ENCODE measurements at places on chromosomes 1 and 21.

DNA sequence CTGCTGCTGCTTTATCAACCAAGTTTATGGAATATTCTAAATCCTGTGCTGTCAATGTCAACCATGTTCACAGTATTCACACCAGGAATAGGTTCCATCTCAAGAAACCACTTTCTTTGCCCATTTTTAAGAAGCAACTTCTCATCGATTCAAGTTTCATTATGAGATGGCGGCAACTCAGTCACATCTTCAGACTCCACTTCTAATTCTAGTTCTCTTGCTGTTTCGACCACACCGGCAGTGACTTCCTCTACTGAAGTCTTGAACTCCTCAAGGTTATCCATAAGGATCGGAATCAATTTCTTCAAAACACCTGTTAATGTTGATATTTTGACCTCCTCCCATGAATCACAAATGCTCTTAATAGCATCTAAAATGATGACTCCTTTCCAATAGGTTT, 39.7 kb upstream of the IFNLR1 start:
- DNase-seq, result no peak

DNA sequence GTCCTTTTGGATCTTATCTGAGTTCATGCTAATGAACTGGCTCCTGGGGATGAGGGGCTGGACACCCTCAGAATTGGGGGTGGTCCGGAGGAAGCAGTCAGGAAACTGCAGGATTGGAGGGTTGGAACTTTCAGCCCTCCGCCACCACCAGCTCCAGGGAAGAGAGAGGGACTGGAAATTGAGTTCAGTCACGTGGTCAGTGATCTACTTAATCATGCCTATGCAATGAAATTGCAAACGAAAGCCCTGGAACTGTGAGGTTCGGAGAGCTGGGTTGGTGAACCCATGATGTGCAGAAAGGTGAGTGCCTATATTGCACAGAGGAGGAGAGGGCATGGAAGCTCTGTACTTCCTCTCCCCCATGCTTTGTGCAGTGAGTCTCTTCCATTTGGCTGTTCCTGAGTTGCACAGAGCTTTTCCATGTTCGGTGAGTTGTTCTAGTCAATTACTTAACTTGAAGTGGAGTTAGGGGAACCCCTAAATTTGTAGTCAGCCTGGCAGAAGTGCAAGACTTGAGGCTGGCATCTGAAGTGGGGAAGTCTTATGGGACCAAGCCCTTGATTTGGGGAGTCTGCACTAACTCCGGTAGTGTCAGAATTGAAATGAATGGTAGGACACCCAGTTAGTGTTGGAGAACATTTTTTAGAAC, 16.7 kb downstream of the ITSN1 start:
- no peak for DNase-seq

- DNase-seq, result no peak
Observed at GRCh38 chr1:35936838-35937237, 5.9 kb downstream of the AGO3 start.

DNA sequence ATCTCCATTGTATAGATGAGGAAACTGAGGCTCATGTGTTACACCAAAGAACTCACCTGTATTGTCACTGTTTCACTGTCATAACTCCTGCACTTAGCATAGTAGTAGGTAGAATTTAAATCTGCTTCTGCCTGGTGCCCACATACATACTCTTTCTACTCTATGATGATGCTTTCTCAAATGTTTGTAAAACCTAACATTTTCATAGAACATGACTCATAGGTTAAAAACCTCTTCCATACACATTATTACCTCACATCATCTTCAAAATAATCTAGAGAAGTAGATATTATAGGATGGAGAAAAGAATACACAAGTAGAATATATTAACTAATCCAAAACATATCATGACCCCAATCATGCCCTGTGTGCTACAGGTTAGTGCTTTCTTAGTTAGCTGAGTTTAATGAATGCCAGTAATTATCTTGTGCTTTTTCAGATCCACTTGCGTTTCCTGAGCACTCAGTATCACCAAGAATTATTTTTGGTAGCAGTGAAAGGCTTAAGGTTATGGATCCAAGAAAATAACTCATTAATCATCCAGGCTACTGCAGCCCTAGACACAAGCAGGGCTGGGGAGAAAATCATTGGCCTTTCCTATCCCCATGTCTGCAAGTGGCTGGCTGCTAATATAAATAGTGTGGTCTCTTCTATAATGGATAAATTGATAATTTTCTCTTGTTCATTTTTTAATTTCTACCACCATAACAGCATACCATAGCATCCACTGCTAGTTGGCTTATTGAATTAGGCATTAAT, 156.9 kb downstream of the LRRC40 start:
- DNase-seq, result no peak

DNA sequence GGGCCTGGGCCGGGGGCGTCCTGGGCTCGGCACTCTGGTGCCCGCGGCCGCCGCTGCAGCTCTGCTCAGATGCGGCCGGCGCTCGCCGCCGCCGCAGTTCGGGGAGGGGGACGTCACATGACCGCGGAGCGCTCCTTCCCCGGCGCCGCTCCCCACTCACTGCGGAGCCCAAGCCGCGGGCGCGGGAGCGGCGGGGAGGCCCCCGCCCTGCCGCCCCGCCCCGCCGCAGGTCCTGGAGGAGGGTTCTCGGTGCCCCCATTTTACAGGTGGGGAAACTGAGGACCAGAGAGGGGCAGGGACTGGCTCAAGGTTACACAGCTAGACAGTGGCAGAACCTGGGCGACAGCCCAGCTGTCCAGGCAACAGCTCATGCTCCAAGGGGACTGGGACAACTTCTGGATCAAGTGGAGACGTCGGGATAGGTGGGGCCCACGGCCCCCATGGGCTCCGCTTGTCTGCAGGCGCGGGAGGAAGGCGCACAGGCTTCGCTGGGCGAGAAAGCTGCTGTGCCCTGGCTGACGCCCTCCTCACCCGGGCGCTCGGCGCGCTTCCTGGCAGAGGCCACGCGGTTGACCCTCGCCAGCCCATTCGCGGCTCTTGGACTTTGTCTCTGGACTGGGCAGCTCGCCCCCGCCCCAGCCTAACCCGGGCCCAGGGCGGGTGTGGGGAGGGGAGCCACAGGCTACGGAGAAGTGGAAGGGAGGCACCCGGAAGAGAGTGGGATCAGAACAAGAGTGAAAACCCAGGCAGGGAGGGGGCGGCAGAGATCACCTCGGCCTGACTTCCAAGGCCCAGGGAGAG, at the start of gene RAP1GAP:
Gene RAP1GAP (minus strand): TSS at position 100 of the 801 bp plus-strand sequence. CDS start 49,325 bp downstream, outside the sequence.
- peak; percentile 52 for DNase-seq

DNA sequence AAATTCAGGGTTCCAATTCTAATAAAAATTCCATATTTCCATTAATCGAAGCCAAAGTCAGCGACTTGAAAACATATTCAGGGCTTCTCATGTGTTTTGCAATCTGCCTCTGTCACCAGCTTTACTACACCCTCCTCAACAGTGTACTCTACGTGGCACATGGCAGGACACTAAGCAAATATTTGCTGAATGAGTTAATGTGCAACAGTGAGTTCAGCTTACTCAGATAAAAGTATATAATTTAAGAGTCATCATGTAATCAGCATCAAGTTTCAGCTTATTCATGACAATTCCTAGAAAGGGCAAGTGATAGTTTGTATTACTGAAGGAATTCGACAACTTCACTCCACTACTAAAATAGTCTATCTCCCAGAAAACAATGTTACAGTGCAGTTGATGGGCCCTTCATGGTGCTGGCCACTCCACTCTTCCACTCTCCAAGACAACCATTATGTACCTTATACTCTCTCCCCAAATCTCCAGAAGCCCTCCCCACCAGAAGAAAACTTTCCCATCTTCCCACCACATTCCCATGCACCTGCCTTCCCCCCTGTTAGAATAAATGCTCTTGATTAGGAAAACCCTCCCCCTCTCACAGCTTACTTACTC, 97.3 kb downstream of the TTLL7 start:
- DNase-seq, result peak; percentile 42

DNA sequence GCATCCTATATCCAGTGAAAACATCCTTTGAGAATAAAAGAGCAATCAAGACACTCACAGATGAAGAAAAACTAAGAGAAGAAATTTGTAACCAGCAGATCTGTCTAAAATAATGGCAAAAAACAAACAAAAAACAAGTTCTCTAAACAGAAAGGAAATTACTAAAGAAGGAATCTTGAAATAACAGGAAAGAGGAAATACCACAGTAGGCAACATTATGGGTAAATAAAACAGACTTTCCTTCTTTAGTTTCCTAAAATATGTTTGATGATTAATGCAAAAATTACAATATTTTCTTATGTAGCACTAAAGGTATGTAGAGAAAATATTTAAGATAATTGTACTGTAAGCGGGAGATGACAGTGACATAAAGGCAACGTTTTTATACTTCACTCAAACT, 23.5 kb downstream of the SLC19A1 start:
- no peak for DNase-seq

DNA sequence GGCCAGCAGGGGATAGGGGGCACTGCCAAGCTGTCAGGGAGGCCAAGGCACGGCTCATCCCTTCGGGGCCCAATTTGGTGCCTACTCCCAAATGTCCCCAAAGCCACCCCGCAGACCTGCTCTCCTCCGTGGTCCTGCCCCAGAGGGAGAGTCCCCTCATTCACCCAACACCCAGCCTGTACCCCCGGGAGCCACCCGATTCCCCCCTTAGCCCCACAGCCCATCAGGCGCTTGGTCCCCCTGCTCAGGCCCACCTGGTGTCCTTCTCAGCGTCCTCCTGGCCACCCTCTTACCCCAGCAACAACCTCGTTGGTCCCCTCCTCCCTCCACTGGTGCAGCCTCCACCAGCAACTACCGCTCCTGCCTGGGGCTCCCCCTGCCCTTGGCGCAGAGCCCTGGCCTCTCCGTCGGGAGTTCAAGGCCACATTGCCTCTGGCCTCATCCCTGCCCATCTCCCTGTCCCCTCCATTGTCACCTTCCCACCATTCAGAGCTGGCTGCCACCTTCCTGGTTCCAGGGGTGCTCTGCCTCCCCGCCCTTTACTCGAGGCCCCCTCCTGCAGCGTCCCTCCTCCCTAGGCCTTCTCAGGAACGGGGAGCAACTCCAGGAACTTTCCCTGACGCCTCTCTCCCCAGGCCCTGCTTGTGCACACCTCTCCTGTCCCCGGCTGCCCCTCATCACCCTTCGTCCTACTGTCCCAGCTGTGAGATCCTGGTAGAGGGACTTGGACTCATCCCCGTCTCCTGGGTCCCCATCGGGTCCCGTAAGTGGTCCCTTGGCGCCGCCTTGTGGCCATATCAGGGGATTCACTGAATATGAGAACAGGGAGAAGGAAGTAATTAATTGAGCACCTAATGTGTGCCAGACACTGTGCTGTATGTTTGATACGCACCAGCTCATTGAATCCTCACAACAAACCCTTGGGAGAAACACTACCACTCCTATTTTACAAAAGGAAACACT, 73.9 kb downstream of the RAP1GAP start:
- peak; percentile 46 for DNase-seq

DNA sequence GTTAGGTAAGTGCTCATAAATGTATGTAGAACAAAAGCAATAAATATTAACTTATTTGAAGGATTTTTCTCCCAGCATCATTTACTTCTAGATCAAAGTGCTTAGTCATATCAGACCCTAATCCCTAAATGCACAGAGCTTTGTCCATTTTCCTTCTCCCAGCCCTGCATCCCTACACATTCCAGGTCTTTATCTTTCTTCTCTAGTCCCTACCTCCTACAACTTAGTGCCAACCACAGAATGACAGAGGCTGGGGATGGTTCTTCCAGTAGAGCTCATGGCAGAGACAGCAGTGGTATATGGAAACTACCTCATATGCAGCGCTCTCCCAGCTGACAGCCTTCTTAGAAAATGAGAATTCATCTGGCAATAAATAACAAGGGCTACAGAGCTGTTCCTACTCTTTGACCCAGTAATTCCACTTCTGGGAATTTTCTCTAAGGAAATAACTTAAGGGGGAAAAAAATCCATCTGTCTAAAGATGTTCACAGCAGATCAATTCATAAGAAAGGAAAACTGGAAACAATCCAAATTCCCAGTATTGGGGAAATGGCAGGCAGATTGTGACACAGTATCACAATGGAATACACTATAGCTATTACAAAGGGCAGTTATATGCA, 62.9 kb upstream of the ROR1 start:
- DNase-seq, result no peak

DNA sequence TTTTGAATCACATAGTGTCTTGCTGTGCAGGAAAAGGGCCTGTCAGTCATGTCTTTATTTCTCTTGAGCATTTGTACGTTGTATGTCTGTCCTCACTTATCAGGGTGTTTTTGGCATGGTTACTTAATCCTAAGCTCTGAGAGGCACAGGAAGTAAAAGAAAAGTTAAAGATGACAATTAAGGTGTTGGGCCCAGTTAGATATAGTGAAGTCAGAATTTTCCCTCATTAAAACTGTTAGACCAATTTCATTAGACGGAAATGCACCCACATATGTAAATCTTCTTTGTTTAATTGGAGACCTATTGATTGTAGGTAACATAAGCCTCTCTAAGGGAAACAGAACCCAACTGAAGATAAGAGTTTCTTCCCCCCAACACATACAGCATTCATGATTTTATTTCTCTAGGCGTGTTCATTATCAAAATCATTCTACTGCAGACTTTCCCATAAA, 21.9 kb downstream of the NFIA start:
- no peak for DNase-seq

GRCh38 chr1:27154469-27154990, 395 bp downstream of the SLC9A1 start:
- DNase-seq, result no peak

GRCh38 chr1:81563632-81564031, 237.1 kb upstream of the ADGRL2 start:
- no peak for DNase-seq

GRCh38 chr1:106880226-106880625, 176.2 kb upstream of the PRMT6 start:
- DNase-seq, result no peak

DNA sequence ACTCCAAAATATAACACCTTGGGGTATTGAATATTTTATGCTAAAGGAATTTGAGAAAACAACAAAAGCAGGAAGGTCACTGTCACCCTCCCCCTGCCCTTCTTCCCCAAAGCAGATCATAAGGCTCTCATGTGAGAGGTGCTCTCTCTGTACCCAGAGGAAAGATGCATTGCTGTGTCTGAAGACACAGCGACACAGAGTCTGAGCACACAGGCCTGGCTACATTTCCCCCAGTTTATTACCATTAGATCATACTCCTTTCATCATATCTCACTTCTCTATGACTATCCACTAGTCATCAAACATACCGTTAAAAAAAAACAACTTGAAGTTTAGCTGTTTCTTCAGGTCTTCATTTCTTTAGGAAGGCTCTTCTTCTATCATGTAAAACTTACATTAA, 127.1 kb downstream of the PPIAL4G start:
- no peak for DNase-seq

GRCh38 chr1:29958271-29958670, 721.9 kb downstream of the PTPRU start:
- DNase-seq, result no peak

DNA sequence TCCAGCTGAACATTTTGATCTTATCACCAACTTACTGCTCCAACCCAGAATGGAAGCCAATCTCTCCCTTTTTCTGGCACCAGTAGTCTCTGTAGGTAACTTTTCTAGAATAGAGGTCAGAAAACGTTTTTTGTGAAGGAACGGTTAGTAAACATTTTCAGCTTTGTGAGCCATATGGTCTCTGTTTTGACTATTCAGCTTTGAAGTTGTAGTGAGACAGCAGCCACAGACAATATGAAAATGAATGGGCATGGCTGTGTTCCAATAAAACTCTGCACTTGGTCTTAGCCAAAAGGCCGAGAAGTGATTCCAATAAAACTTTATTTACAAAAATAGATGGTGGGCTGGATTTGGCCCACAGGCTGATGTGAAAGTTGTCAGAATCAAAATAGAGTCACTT, 28.9 kb downstream of the MAP10 start:
- no peak for DNase-seq

All from mucosa of gallbladder (tissue), 1 donor.